ENCODE measurements at places on chromosomes 16 and 17. TPM values are rescaled to one million over a fixed set of nuclear protein-coding genes. Genes with fewer than 3 reads are reported as not detected.

CCL5 gene
- total RNA-seq, result not detected

USP32 gene
- 24.2 TPM for total RNA-seq

SHBG gene
- 0.12 TPM for total RNA-seq

CLTC gene
- 206 TPM for total RNA-seq

ZNF469 gene
- total RNA-seq, result 11.7 TPM

Data from pericardium fibroblast (primary cell).